ENCODE measurements at places on chromosomes 7 and 10. TPM values are rescaled to one million over a fixed set of nuclear protein-coding genes. Genes with fewer than 3 reads are reported as not detected.
A peak's percentile ranks its signal among the peaks of the same experiment; 100 is the strongest.

VIPR2 gene
- 0.35 TPM for total RNA-seq

ARHGEF35 gene
- 14.5 TPM for total RNA-seq

RADIL gene
- total RNA-seq, result 0.35 TPM

COL17A1 gene
- 150 TPM for total RNA-seq

PAX4 gene
- total RNA-seq, result not detected

- H3K36me3 ChIP-seq, result no peaks in the 10 kb centered on the region
- no peaks in the 10 kb centered on the region for H3K4me1 ChIP-seq
- H3K27me3 ChIP-seq, result no peaks in the 10 kb centered on the region
Measured at GRCh38 chr7:106225856-106226255, 58.9 kb downstream of the NAMPT start.

DNA sequence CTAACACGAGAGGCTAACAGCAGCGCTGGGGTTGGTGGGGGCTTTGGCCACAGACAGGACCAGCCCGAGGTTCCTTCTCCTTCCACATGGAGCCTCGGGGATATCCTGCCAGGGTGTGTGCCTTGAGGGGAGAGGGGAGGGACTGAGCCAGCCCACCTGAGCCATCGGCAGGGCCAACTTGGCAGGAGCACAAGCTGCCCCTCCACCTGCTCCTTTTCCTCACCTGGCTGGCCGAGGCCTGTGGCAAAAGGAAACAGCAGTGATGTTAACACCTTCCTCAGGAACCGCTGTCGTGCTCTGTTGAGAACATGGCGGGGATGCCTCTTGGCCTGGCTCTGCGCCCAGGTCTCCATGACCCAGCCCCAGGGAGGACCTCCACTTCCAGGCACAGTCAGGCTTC lies 255.1 kb upstream of the PPP2R2D start:
- H3K36me3 ChIP-seq, result no peaks in the 10 kb centered on the region
- no peak overlapping the region for H3K4me3 ChIP-seq
- H3K4me1 ChIP-seq, result no peaks in the 10 kb centered on the region
- no peak for DNase-seq
- no peak overlapping the region for H3K27ac ChIP-seq

DNA sequence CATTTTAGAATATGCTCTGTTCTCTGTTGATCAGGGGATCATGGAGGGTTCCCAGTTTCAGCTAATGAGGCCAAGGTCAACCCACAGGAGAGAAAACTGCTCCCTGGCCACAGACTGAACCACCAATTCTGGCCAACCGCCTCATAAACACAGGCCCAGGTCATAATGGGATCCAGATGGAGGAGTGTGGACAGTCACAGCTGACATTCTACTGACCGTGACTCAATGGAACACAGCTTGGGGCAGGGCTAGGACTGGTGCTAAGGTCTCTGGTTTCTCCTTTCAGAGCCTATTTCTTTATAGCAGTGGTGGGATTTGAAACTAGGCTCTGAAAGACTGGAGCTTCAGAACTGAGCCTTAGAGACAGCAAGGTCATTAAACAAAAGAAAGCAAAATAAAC lies 68.3 kb downstream of the HIPK2 start:
- H3K4me1 ChIP-seq, result peaks cover 30% of the 10 kb centered on the region
- no peak for DNase-seq
- H3K4me3 ChIP-seq, result no peak overlapping the region
- H3K27ac ChIP-seq, result no peak overlapping the region
- peaks cover 2% of the 10 kb centered on the region for H3K36me3 ChIP-seq

GRCh38 chr7:44735403-44736165 lies 13.1 kb upstream of the ZMIZ2 start:
- H3K27ac ChIP-seq, result peak overlapping the region; percentile 45
- no peak overlapping the region for H3K4me3 ChIP-seq
- no peaks in the 10 kb centered on the region for H3K27me3 ChIP-seq
- peaks cover 10% of the 10 kb centered on the region for H3K4me1 ChIP-seq

GRCh38 chr7:115135769-115136410 lies 214.0 kb downstream of the MDFIC start:
- DNase-seq, result no peak
- H3K4me3 ChIP-seq, result no peak overlapping the region
- no peaks in the 10 kb centered on the region for H3K4me1 ChIP-seq
- no peaks in the 10 kb centered on the region for H3K27me3 ChIP-seq
- no peaks in the 10 kb centered on the region for H3K36me3 ChIP-seq
- no peak overlapping the region for H3K27ac ChIP-seq

DNA sequence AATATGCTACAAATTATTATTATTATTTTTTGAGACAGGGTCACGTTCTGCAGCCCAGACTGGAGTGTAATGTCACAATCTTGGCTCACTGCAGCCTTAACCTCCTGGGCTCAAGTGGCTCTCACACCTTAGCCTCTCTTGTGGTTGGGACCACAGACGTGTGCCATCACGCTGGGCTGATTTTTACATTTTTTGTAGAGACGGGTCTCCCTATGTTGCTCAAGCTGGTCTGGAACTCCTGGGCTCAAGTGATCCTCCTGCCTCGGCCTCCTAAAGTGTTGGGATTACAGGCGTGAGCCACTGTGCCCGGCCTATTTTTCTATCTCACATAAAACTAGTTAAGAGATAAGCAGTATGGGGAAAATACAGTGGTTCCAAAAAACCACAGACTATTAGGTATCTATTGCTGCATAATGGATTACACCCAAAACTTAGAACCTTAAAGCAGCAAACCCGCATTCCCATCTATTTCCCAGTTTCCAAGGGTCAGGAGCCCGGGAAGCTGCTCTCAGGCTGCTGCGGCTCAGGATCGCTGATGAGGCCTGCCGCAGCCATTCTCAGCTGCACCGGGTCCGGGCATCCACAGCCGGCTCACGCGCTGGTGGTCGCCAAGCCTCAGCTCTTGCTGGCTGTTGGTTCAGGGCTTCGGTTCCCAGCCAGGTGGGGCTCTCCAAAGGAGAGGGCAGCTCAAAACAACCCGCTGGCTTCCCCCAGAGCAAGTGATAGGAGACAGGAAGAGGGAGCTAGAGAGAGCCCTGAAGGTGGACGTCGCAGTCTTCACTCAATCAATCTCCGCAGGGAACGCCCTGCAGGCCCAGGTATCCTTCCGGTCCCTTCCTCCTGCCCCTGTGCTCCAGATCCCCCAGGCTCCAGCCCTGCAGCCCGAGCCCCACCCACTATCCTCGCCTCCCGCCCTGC lies 128.2 kb downstream of the UBE2H start:
- H3K4me3 ChIP-seq, result peak overlapping the region; percentile 62
- H3K4me1 ChIP-seq, result peaks cover 29% of the 10 kb centered on the region
- peak overlapping the region; percentile 84 for H3K27ac ChIP-seq

- no peak overlapping the region for H3K27ac ChIP-seq
- H3K4me1 ChIP-seq, result no peaks in the 10 kb centered on the region
- H3K27me3 ChIP-seq, result no peaks in the 10 kb centered on the region
- H3K4me3 ChIP-seq, result no peak overlapping the region
- DNase-seq, result no peak
Measured at GRCh38 chr7:70420381-70420662, 711.6 kb upstream of the GALNT17 start.

DNA sequence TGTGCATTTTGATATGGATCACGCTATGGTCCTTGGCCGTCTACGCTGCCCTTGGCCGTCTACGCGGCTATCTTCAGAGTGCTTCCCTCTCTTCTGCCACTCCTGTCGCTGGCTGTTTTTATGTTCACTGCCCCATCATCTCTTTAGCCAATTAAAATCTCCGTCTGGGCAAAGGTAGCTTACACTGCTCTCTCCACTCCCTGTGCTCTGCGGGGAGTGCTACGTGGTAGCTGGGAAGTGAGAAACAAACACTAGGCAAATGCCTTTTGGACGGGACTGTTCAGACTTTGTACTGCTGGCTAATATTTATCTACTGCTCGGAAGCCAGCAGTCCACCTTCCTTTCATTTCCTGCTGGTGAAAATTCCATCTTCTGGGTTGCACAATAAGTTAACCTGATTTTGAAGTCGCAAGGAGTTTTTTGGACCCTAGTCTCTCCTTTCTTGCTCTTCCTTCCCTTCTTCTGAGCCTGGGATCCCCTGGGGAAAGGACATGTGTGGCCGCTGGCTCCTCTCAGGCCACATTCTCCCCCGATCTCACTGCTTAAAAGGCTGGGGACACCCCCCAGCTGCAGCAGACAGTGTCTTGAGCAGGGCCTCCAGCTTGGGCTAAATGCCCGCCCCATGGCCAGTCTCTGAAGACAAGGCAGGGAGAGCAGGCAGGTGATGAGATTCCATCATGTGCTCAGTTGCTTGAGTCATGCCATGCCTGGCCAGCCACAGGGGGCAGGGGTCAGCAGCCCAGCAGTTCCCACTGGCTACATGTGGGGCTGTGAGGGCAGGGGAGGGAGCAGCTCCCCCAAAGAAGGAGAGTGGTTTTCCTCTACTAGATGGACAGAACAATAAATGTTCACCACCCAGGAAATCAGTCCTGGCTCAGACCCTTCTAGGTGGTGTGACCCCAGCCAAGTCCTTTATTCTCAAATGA lies 25.5 kb upstream of the RBM33 start:
- H3K4me1 ChIP-seq, result no peaks in the 10 kb centered on the region
- no peaks in the 10 kb centered on the region for H3K27me3 ChIP-seq
- DNase-seq, result no peak
- no peak overlapping the region for H3K4me3 ChIP-seq
- no peaks in the 10 kb centered on the region for H3K36me3 ChIP-seq
- no peak overlapping the region for H3K27ac ChIP-seq

DNA sequence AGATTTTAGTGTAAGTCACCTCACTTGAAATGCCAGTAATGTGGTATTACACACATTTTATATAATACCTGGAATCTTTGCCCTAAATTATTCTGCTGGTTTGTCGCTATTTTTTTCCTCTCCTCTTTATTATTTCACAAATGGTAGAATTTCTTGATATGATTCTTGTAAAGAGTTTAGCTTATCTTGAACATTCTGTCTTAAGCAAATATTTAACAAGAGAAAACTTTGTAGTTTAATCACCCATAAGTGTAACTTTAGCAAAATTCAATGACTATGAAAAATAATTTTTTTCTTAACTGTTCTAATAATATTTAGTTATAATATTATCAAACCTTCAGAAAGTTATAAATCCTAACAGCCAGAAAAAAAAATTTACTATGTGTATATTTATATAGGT lies 56.7 kb downstream of the NHLRC2 start:
- H3K4me3 ChIP-seq, result no peak overlapping the region
- no peaks in the 10 kb centered on the region for H3K27me3 ChIP-seq
- DNase-seq, result no peak
- no peak overlapping the region for H3K27ac ChIP-seq
- H3K36me3 ChIP-seq, result no peaks in the 10 kb centered on the region
- H3K4me1 ChIP-seq, result no peaks in the 10 kb centered on the region

- no peaks in the 10 kb centered on the region for H3K4me1 ChIP-seq
- DNase-seq, result no peak
- no peaks in the 10 kb centered on the region for H3K36me3 ChIP-seq
Measured at GRCh38 chr10:90960355-90960814, 39.5 kb upstream of the ANKRD1 start.

- H3K36me3 ChIP-seq, result no peaks in the 10 kb centered on the region
- H3K27me3 ChIP-seq, result no peaks in the 10 kb centered on the region
- peak overlapping the region; percentile 84 for H3K27ac ChIP-seq
- H3K4me3 ChIP-seq, result no peak overlapping the region
Measured at GRCh38 chr10:78934532-78934898, 134.3 kb upstream of the ZMIZ1 start.

GRCh38 chr7:111711426-111712065 lies 149.3 kb upstream of the IMMP2L start:
- H3K36me3 ChIP-seq, result no peaks in the 10 kb centered on the region
- no peaks in the 10 kb centered on the region for H3K4me1 ChIP-seq
- H3K4me3 ChIP-seq, result no peak overlapping the region

GRCh38 chr10:88830643-88831268 lies 20.9 kb downstream of the ANKRD22 start:
- DNase-seq, result no peak
- H3K4me1 ChIP-seq, result no peaks in the 10 kb centered on the region
- H3K27ac ChIP-seq, result no peak overlapping the region
- no peak overlapping the region for H3K4me3 ChIP-seq
- H3K36me3 ChIP-seq, result no peaks in the 10 kb centered on the region

- H3K27me3 ChIP-seq, result no peaks in the 10 kb centered on the region
- H3K4me3 ChIP-seq, result no peak overlapping the region
- no peaks in the 10 kb centered on the region for H3K36me3 ChIP-seq
- DNase-seq, result no peak
- no peak overlapping the region for H3K27ac ChIP-seq
Measured at GRCh38 chr7:138902161-138902560, 79.0 kb downstream of the KIAA1549 start.

GRCh38 chr10:43216931-43217562 lies 49.8 kb downstream of the RASGEF1A start:
- no peaks in the 10 kb centered on the region for H3K36me3 ChIP-seq
- H3K27ac ChIP-seq, result no peak overlapping the region
- no peak for DNase-seq
- no peaks in the 10 kb centered on the region for H3K4me1 ChIP-seq
- no peaks in the 10 kb centered on the region for H3K27me3 ChIP-seq

DNA sequence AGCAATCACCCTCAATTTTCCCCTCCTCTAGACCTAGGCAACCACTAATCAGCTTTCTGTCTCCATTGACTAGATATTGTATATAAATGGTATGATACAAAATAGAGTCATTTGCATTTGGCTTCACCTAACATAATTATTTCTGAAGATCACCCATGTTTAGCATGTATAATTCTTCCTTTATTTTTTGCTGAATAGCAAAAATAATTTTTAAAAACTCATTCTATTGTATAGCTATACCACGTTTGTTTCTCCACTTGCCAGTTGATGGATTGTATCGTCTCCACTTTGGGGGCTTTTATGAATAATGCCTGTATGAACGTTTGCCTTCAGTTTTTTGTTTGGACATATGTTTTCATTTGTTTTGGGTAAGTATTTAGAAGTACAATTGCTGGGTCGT lies 95.3 kb downstream of the ZNRF2 start:
- no peak overlapping the region for H3K4me3 ChIP-seq
- no peak for DNase-seq
- no peaks in the 10 kb centered on the region for H3K36me3 ChIP-seq
- no peaks in the 10 kb centered on the region for H3K27me3 ChIP-seq
- H3K4me1 ChIP-seq, result no peaks in the 10 kb centered on the region

DNA sequence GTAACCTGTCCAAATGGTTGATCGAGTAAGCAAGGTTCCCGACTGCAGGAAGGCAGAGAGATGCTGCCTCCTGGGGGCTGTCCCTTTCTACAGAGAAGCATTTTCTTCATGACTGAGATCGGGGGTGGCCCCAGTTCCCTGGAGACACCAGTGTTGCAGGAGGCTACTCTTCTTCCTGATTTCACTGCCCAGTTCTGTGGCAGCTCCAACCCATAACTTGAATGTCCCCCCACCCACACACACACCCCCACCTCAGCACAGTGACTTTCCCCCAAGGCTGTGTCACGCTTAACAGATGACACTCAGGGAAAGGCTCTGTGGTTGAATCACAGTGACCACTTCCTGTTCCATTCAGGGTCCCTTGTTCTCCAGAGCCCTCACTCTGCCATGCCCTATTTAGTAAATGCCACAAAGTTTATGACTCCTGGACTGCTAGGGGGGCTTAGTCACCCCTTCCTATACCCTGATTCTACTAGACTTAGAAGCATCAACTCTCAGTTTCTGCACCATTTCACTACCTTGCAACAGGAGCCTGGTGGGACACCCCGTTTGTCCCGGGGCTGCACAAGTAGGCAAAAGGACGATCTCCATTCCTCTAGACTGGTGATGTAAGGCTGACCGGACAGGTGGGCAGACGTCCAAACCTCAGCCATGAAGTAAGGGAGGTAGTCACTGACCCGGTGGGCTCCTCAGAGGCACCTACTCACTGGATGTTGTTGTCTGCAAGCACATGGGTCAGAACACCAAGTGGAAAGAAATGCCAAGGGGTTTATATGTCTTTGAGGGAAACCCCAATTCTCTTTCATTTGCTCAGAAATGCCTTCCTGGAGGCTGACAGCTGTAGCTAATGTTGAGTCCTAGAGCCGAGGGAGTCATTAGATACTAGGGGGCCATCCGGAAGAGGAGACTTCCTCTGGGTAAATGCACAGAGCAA lies 31.3 kb upstream of the SMC3 start:
- H3K27ac ChIP-seq, result no peak overlapping the region
- H3K27me3 ChIP-seq, result no peaks in the 10 kb centered on the region
